CD4-positive, alpha-beta T cell treated with Interferon alpha-2 for 1 hour (primary cell): ENCODE measurements at places on chromosomes 16 and 17.
A peak's percentile ranks its signal among the peaks of the same experiment; 100 is the strongest.

GRCh38 chr16:29192329-29193247, 207.7 kb downstream of the LAT start:
- DNase-seq, result no peak

GRCh38 chr17:68184816-68185436, 62.9 kb upstream of the AMZ2 start:
- peak; percentile 54 for DNase-seq

GRCh38 chr17:66476014-66476413, 173.6 kb downstream of the PRKCA start:
- no peak for DNase-seq

GRCh38 chr16:88977812-88978607, 1.0 kb upstream of the CBFA2T3 start:
- DNase-seq, result no peak

GRCh38 chr16:67248073-67248400, 742 bp upstream of the SLC9A5 start:
- no peak for DNase-seq

- no peak for DNase-seq
Observed at GRCh38 chr17:13784434-13785095, 182.8 kb upstream of the HS3ST3A1 start.

GRCh38 chr16:58366247-58367031, 25.8 kb upstream of the GINS3 start:
- DNase-seq, result no peak

- DNase-seq, result peak; percentile 25
Observed at GRCh38 chr17:77373299-77374169, 232.8 kb downstream of the SEC14L1 start.

- no peak for DNase-seq
Observed at GRCh38 chr16:67786491-67786890, 19.9 kb downstream of the RANBP10 start.

GRCh38 chr16:82280867-82281266, 110.8 kb upstream of the MPHOSPH6 start:
- DNase-seq, result no peak

GRCh38 chr17:27282054-27282551, 11.8 kb upstream of the WSB1 start:
- DNase-seq, result no peak

GRCh38 chr17:20009052-20009301, 182 bp upstream of the SPECC1 start:
- DNase-seq, result no peak

- DNase-seq, result no peak
Observed at GRCh38 chr16:85321509-85322271, 209.4 kb upstream of the CIBAR2 start.

- DNase-seq, result peak; percentile 63
Observed at GRCh38 chr17:10616502-10617119, 40.5 kb downstream of the MYH3 start.

DNA sequence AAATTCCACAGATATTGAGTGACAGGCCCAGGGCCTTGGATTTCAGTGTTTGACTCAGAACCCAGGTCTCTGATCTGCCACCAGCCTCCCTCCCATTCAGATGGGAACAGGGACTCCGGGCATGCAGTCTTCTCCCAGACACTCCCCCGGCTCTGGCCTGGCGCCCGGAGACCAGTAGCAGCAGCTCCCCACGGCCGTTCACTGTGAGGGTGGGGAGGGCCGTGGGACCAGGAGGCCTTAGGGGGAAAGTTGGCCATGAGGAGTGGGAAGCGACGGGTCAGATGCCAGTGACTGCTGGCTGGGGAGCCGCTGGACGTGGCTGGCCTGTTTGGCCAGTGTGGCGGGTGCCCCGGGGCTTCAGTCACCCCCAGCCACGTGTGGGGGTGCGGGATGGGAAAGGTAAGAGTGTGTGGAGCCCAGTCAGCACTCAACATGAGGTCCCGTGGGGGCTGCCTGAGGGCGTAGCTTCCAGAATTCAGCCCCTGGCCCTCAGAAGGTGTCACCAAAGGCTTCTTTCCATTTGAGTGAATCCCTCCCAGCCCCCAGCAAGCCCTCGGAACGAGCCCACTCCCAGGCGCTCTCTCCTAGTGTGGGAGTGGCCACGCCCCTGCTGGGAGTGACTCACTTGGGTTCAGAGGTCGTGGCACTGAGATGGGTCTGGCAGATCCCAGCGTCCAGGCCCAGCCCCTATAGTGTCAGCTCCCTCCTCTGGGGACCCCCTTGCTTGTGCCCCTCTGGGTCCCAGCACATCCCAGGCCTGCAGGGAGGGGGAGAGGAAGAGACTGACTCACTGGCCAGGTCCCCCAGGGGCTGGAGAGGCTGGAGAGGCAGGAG, 309.4 kb downstream of the SEC14L1 start:
- DNase-seq, result no peak

- no peak for DNase-seq
Observed at GRCh38 chr17:2304931-2305330, 1.2 kb downstream of the SRR start.

GRCh38 chr16:81315271-81316175, 761 bp downstream of the GAN start:
- DNase-seq, result peak; percentile 20

DNA sequence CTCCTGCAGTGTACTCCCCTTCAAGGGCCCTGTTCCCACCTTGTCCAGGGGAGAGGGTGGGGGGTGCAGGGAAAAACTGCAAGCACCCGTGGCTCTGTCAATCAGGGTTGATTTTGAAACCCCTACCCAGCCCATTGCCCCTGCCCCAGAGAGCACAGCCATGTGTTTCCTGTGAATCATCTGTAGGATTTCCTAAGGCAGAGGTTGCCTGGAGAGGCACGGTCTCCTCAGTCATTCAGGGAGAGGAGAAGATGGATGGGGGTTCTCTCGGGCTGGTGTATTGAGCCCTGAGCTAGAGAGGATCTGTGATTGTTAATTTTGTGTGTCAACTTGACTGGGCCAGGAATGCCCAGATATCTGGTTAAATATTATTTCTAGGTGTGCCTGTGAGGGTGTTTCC, 3.5 kb upstream of the AGRP start:
- no peak for DNase-seq

- no peak for DNase-seq
Observed at GRCh38 chr16:52491216-52491615, 55.7 kb downstream of the TOX3 start.

DNA sequence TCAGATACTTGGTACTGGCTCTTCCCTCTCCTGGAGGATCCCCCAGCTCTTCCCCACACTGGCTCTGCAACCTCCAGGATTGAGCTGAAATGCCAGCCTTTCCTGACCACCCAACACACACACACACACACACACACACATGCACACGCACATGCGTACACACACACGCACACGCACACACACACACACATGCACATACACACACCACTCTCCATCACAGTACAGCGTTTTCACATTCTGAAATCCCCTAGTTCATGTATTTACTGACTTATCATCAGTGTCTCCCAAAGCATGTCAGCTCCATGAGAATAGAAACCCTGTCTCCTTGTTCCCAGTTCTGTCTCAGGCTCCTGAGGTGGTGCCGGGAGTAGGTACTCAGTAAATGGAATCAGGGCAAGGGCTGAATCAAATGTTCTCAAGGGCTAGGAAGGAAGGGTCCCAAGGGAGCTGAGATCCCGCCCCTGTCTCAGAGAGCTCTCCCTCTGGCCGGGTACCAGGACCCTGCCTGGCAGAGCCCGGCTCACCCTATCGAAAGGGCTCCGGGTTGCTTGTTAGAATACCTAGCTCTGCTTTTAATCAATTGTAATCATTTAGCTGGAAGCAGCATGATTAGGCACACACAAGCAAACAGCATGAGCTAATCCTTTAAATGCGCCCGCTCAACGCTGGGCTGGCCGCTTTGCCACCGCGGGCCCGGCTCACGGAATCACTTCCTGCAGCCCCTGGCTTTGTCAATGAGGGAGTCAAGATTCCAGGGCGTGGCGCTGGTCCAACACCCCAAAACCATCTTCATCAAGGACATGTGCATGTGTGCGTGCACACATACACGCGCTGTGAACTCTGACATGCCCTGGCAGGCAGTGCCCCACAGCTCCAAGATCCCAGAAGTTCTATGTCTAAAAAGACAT, 140.7 kb downstream of the C16orf78 start:
- no peak for DNase-seq

- no peak for DNase-seq
Observed at GRCh38 chr17:42025191-42025579, 5.3 kb downstream of the NKIRAS2 start.

DNA sequence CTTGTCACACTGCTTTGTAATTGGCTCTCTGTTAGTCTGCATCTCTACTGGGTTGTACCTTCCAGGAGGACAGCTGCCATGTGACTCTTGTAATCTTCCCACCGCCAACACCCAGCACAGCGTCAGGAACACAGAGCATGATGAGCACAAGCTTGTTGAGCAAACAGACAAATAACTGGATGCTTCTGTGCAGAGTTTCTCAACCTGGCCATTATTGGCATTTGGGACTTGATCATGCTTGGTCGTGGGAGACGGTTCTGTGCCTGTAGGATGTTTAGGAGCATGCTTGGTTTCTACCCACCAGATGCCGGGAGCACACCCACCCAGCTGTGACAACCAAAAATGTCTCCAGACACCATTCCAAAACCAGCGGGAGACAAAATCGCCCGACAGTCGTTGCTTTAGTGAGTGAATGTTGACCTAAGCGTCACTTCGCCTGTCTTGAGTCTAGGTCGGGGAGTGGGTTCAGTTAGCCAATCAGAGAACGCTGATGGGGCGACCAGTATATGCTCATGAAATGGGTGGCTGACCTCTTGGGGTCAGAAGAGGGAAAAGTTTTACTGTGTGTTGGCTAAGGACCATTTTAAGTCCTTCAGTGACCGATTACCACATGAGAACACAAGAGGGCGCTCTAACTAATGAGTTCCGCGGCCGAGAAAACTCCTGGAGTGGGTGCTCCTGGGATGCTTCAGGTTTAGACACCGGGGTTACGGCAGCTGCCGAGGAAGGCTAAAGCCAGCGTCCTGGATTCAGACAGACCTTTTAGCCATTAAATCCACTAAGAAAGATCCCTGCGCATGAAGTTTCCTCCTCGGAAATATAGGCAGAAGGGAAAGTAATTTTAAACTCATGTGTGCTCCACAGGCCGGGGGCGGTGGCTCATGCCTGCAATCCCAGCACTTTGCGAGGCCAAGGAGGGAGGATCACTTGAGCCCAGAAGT, 57.8 kb upstream of the TEX2 start:
- DNase-seq, result peak; percentile 73

GRCh38 chr17:37828651-37829124, 83.8 kb upstream of the HNF1B start:
- no peak for DNase-seq

DNA sequence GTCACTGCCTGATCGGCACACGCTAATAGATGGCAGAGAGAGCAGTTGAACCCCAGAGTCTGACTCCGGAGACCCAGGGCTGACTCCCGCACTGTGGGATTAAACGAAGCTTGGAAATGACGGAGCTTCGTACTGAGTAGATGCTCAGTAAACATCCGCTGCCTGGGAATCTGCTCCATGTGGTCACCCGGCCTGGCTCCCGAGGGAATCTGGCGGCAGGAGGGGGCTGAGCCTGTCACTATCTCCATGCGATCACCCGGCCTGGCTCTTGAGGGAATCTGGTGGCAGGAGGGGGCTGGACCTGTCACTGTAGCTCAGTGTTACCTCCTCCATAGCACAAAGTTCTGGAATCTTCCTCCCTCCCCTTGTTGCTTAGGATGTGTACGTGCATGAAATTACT, 139.7 kb upstream of the CIBAR2 start:
- no peak for DNase-seq

DNA sequence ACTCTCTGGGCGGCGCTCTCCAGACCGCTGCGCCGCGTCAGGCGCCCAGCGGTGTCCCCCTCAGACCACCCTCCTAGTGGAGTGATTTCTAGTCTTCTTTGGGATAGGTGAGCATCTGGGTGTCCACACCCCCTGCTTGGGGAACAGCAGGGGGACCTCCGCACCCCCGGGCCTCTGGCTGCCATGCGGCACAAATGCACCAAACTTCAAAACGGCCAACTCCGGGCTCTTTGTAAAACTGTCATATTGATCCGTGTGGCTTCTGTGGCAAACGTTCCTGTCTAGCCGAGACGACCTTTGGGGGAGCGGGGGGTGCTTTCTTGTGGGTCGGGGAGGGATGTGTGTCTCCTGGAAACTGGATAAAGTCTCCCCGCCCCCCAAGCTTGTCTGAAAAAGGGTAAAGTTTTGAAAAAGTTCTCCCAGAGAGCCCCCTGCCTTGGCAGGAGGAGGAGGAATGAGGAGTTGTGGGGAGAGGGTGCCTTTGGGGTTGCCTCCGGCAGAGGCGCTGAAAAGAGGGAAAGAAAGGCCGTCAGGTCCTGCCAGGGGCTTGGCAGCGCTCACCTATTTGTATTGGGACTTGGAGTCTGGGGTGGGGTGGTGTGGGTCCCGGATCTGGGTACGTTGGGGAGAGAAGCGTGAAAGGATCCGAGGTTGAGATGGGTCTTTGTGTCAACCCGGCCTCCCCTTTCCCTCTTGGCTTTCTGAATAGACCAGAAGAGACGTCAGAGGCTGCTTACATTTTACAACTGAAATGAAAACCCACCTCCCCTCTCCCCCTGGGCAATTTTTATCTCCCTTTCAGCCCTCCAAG, 2.2 kb upstream of the CHD3 start:
- DNase-seq, result peak; percentile 56

DNA sequence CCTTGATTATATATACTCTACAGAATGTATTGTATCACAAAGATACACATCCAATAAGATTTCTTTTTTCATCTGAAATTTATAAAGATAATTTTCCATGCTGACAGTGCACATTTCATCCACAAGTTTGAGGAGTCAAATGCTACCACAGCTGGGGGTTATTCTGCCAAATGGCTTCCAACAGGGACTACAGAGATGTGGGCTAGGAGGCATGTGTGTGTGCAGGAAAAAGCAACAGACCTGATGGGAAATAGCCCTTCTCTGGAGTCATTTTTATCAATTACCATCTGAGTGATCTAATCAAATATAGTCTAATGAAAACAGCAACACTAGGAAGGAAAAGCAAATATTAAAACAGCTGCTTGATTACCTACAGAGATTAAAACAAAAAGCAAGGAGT, 290.5 kb downstream of the CEP112 start:
- DNase-seq, result no peak

- peak; percentile 97 for DNase-seq
Observed at GRCh38 chr17:81034779-81035520, at the start of gene BAIAP2. Gene BAIAP2, plus strand, starts transcription at chr17:81035151. Its CDS starts 104 bp downstream, at chr17:81035255.

DNA sequence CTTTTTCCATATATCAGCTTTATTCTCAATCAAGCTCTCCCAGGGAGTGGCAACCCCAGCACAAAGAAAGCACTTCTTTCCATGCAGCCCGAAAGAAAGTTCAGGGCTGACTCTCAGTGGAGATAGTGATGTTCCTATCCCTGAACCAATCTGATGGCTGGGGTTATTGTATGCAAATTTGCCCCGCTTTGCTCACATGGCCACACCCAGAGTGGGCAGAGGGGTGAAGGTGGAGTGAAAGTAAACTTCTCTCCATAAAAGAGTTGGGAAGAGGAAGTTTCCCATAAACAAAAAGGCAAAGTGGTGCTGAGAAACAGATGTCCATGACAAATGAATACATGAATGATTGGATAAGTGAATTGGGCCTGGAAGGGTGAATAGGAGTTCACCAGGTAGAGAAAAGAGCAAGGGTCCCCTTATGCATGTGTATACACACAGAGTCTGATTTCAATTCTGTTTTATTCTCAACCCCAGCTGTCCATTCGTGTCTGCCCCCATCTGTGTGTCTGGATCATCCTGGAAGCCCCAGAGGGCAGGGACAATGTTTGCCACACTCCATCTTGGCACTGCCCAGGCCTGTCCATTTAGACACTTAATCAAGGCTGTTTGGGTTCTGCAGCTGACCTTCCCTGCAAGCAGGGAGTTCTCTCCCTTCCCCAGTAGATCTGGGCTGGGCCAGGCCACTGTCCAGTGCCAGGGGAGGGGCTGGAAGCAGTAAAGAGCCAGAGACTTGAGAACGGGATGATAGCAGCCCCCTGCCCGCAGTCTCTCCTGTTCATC, 14.1 kb upstream of the NGFR start:
- no peak for DNase-seq

GRCh38 chr17:39198186-39198566, 707 bp upstream of the CACNB1 start:
- DNase-seq, result no peak
